GM03348 (cell line): ENCODE measurements at places on chromosomes 7 and 10.

- DNase-seq: no peak
These were observed 3.5 kb downstream of the MTPAP start for GRCh38 chr10:30345611-30346010.

DNA sequence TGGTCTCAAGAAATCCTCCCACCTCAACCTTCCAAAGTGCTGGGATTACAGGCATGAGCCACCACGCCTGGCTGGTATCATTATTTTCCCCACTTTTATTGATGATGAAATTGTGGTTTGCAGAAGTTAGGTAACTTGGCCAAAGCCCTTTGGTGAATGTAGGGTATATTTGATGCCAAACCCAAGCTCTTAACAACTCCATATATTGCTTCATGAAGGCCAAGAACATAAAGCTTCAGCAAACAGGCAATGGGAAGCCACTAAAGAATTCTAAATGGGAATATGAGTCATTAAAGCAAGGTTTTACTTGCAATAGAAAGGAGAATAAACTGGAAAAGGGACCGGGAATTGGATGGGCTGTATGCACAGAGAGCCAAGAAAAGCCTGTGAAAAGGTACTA, 142.7 kb downstream of the KMT2E start:
- no peak for DNase-seq

DNA sequence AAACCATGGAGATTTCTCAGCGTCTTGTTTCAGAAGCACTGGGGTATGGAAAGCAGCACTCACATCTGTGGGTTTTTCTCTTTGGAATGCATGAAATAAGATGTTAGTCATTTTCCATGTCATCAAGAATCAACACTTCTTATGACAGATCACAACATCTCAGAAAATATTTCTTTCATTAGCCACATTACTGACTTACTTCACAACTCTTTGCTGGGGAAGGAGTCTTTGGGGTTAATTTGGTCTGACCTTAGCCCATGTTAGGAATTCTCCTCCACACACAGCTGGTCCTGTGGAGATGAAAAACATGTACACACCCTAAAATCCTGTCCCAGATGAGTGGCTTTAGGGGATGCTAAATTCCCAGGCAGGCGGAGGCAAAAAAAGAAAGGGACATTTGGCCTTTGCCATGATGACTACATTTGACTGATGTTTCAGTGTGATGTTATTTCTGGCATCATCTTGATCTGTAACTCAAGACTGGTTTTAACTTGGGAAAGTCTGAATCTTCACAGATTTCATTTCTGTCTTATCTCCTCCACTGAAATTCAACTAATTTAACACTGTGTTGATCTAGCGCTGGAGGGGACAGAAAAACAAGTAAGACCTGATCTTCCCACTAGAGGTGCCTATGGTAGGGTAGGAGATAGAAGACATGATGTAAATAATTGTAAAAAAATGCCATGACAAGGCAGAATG, 363.2 kb downstream of the PRPF18 start:
- DNase-seq: peak; percentile 80

GRCh38 chr10:34249634-34250033, 565.5 kb downstream of the PARD3 start:
- DNase-seq: no peak

DNA sequence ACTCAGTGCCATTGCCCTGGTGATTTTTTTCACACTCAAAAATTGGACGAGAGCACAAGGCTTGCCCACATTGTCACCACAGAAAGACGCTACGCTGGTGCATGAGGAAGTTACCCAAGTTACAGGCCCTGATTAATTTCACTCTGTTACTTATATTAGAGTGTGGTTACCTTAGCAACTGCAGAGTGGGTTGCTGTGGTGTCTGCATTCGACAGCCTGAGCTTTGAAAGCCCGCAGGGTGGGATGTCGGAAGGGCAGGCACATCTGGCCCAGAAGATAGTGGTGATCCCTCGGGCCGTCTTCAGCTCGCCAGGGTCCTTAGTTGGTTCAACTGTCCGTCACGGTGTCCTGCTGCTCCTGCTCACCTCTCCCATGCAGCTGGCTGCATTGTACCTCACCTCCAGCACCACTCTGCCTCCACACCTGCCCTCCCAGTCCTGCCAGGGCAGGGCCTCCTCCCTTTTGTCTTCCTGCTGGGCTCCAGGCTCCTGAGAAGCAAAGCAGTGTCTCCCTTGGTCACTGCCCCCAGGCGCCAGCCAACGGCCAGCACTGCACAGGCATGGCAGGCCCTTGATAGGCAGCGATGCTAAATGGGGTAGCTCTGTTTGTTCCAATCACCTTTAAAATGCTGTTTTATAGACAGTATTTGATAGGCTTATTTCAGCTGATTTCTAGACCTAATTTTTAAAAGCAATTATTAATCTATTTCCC, 167.2 kb downstream of the EBF3 start:
- DNase-seq: no peak

DNA sequence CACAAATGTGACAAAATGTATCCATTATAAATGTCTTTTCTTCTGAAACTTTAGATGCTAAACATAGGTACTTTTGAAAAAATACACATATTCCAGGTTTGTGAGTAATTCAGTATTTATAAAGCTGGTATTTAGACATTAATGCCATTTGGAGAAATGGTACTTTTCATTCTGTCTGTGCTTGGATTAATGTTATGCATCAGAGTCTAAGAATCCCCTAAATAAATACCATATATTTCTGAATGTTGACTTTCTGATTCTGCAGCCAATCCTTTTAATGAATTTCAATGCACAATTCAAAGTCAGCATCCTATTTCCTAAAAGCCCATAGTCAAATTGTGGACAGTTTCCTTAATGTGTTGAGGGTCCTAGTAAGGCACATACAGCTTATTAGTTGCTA, 145.0 kb downstream of the DKK1 start:
- no peak for DNase-seq

DNA sequence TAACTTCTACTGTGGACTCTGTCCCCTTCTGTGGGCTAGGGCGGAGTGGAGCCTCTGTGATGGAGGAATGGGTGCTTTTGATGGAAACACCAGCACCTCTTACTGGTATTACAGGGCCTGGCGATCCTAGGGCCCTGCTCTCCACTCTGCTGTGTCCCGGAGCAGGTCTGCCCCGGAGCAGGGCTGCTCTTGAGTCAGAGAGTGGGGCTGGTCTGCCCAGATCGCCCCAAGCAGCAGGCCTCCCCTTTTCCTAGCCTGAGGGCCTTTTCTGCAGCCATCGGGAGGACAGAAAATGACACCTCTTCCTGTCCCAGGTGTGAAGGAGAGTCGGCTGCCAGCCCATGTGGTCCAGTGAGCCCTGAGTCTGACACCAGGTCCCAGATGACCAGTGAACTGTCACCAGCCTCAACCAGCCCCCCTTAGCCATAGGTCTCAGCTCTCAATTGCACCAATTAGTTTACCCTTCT, 1.4 kb downstream of the ZNF282 start:
- peak; percentile 67 for DNase-seq

GRCh38 chr7:81233208-81233940, 314.5 kb upstream of the SEMA3C start:
- peak; percentile 39 for DNase-seq

GRCh38 chr10:33410096-33410859, 75.8 kb upstream of the NRP1 start:
- no peak for DNase-seq

DNA sequence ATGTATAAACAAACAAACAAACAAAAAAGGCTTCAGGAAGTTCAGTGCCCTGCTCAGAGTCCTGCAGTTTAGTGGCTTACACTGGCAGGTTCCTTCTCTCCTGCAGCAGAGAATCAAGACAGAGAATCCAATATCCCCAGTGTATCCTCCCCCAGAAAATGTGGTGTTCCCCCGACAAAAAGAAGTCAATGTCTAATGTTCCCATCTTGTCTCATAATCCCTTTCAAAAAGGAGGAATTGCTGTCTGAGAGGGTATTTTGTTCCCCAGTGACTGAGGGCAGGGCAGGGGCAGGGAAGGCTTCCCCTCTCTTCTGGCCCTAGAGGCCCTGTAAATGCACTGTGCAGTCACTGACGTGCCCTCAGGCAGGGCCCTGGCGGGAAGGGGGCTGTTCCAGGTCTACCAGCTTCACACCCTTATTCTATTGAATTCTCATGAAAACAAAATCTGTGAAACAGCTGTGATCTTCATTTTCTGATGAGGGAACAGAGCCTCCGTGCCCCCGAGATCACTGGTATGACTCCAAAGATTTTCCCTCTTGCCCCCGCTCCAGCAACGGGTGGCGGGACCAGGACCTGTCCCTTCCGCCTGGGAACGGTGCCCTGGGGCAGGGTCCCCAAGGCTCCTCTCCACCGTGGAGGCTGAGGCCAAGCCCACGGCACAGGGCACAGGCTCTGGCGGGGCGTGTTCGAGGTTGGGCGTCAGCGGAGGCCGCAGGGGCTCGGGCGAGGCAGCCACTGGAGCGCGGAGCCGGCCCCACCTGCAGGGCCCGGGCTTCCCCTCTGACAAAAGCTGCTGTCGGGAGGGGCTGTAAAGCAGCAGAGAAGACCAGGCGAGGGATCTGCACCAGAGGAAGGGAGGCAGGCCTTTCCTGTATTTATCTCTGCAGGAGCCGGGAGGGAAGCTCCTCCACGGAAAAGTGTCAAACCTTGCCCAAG, 13.4 kb upstream of the WDFY4 start:
- DNase-seq: no peak

DNA sequence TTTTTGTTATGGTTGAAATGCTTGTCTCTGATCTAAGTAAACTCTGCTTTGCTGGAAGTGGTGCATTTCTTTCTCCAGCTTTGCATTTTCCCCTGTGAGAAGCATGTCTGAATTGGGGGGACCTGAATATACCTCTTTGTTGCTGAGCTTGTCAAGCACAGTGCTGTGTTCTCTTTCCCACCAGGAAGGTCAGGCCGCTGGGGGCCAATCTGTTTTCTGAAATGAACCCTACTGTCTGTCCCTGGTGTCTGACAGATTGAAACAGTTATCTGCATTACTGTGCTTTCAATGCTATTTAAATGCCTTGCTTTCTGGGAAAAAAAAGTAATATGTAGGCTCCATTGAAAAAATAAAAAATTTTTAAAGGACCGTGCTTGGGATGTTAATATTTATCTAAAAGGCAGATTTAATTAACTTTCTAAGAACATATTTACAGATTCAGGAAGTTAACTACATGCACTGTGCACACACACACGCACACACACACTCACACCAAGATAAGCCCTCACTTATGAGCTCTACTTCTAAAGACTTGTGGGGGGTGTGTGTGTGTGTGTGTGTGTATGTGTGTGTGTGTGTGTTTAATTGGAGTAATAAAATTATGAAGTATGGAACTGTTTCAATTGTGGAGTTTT, 127.0 kb upstream of the FZD1 start:
- DNase-seq: no peak

GRCh38 chr7:92590711-92591310, 621 bp upstream of the FAM133B start:
- DNase-seq: no peak

GRCh38 chr10:35223016-35223415, 96.4 kb downstream of the CREM start:
- DNase-seq: no peak

DNA sequence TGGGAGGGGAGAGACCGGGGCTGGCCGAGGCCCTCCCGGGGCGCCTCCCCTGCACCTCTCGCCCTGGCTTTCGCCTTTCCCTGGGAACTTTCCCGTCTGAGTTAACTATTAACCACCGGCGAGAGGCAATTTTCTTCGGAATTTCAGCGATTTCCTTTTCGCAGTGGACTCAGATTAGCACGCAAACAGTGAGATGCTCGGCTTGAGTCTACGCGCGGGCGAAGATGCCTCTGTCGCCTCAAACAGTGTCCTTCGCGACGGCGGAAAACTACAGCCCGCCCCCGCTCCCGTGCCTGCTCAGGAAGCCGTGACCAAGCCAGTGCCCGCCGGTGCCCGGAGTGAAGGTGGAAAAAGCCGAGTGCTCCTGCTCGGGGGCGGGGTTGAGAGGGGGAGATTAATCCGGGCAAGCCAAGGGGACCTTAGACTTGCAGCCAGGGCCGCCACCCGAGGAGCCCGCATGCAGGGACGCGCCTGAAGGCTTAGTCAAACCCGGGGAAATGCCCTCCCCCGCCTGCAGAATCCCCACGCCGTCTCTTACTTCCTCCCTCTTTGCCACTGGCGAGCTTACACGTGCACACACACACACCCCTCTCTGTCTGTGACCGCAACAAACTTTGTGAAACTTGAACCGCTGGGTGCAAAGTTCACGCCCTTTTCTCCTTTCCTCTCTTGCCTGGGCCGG, 14.5 kb upstream of the PAX2 start:
- peak; percentile 47 for DNase-seq

GRCh38 chr10:102603946-102604345, 40.3 kb upstream of the TRIM8 start:
- no peak for DNase-seq

- no peak for DNase-seq
These were observed 7.9 kb downstream of the ANKRD1 start for GRCh38 chr10:90912854-90913479.

- DNase-seq: no peak
These were observed 60.3 kb downstream of the SLC16A12 start for GRCh38 chr10:89475125-89475524.

- DNase-seq: no peak
These were observed 41.4 kb downstream of the SYPL1 start for GRCh38 chr7:106070567-106071254.

- no peak for DNase-seq
These were observed 32.4 kb upstream of the TCF7L2 start for GRCh38 chr10:112917681-112918080.

DNA sequence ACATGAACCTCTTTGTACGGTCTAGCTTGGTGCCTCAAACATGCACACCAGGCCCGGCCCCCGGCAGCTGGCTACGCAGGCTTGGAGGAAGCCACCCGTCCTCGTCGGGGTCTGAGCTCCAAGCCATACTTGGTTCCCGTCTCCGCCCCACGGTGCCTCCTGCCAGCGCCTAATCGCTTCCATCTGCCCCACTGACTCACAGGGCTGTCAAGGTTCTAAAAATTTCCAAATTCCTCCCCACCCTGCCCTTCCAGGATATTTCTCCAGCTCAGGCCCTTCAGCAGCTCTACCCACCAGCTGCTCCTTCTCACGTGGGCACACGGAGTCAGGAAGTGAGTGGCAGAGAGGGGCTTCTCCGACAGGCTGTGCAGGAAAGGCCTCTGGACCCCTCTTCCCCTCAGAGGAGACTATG, 38.8 kb downstream of the TMEM270 start:
- DNase-seq: peak; percentile 95

GRCh38 chr10:69576334-69577011, 3.3 kb upstream of the NEUROG3 start:
- no peak for DNase-seq

- DNase-seq: no peak
These were observed 3.9 kb downstream of the FOXL3 start for GRCh38 chr7:293681-294439.

- DNase-seq: no peak
These were observed 18.4 kb downstream of the ADAM8 start for GRCh38 chr10:133258066-133258817.
